HAP-1 (cell line): ENCODE measurements at places on chromosomes 7 and 10.

DNA sequence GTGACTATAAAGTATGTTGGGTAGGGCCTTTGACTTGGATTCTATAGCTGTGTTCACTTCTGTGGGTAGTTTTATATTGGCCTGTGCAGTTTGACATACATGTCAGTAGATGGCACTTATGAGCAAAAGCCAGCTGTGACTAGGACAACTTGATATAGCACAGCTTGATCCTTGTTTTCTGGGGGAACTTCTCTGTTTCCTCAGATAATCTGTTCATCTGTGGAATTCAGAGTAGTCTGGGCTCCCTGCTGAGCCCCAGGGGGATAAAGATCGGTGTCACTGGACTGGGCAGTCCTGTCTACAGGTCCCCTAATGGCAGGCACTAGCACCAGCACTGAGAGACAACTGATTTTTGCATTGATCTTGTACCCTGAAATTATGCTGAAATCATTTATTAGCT lies 25.4 kb downstream of the CYP2C9 start:
- peak; percentile 32 for DNase-seq

DNA sequence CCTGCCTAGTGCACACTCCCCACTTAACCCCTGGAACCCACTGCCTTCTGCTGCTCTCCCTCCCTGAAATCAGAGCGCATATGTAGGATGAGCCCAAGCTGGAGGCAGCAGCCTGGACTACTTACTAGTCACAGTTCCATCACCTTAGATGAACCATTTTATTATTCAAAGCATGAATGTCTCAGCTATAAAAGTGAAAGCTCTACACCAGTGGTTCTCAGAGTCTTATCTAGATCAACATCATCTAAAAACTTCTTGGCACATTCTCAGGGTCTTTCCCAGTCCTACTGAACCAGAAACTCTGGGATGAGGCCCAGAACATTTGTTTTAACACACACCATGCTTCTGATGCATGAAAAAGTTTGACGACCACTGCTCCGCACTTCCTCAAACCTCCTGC lies 100.3 kb upstream of the ANK3 start:
- DNase-seq, result no peak

DNA sequence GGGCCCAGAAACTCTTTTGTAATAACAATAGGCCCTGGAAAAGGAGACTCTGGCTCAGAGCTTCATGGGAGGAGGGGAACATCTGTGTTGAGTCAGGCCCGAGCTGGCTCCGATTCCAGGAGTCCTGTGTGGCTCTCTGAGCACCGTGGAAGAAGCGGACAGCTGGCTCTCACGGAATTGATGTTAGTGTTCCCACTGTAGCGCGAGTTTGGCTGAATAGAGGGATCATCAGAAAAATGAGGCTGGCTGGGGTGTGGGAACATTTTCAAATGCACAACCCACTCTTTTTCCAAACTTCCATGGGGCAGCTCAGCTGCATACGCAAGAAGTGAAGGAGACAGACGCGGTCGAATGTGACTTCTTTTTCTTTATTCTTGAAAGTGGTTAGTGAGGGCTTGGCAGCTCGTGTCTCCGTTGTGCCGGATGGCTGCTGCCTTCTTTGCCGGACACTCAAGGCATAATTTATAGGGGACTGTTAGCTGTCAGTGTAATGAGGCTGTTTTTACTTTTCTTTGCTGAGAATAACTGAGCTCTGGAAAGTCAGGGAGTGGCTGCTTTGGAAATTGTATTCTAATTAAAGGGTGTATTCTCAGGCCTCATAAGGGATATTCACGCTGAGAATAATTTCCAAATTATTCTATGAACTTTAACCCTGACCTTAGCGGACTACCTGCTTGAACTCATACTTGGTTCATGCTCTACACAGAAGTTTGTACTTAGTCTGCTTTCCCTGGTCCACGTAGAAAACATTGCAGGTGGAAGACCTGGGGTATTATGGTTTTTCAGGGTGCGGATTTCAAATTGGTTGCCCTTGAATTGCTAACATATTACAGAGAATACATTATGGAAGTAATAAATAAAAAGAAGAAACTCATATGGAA lies 23.1 kb downstream of the MDFIC start:
- no peak for DNase-seq

DNA sequence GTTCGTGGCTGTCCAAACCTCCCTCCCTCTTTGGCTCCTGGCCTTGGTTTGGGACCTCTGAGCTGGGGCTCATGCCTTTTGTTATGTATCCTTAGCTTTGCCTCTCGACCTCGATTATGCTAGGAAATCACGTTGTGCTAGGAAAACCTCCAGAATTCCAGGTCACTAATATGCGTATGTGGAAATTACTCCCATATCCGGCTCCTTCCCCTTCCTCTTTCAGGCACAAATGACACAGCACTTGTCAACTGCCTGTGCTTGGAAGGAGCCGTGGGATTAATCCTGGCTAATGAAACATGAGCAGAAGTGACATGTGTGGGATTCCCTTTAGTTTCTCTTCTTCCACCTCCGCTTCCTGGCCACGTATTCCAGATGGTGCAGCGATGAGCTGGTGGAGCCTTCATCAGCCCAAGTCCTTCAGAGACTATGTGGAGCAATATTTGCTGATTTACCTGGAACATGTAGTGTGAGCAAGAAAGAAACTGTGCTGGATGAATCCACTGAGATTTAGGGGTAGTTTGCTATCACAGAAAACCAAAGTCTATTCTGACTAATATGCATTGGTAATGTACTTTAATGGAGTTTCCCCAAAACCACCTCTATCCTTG lies 149.2 kb downstream of the REEP3 start:
- DNase-seq, result peak; percentile 51

DNA sequence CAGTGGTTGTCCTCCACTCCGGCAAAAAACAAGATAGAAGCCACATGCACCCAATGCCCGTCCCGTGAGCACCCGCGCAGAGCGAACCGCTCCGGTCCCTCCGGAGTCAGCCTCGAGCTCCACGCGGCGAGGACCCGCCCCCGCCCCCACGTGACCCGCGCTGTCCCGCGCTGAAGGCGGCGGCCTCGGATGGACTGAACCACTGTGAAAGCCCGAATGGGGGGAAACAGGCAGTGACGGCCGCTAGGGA lies 766 bp upstream of the EIF3B start:
- DNase-seq, result peak; percentile 93
